SW 1271 (cell line): ENCODE measurements at places on chromosomes 6 and 20.

DNA sequence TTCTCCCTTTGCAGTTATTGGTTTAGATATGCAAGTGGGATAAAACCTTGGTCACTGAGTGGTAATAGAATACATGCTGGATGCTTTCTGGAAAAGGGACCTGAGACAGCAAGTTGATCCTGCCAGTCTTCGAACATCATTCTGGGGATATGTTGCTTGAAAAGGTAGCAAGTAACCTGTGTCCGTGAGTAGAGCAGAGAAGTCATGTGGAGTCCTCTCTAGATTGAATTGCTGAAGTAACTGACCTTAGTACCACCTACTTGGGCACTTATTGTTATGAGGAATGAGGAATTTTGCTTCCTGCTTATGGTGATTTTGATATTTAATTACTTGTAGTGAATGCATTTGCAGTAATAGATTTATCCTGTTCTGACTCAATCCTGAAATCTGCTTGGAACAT is 367.3 kb upstream of the IMPG1 start:
- no peak for DNase-seq

DNA sequence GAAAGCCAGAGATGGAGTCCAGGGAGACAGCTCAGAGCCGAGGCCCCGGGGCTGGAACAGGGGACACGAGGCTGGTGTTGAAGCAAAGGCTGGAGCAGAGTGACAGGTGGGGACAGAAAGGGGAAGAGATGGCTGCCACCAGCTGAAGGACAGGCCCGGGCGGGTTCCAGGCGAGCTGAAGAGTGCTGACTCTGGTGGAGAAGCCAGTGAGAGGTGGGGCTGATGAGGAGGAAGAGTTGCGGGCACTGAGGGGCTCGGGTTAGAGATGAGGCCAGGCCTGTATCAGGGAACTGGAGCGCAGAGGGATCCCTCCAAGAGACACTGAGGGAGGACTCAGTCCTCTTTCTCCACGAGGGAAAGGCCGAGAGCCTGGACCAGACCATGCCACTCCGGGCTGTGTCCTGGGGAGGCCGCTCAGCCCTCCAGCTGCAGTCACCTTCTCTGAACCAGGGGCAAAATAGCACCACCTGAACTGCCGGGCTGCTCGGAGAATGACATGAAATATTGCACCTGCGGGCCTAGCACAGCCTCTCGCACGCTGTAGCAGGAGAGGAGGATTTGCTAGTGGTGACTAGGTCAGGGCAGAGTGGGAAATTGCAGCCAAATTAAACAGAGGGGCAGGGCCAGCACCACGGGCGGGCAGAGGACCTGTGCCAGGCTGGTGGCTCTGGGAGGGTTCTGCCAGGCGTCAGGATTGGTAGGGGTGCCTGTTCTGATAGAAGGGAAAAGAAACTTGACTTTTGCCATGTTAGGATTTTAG is 175.9 kb downstream of the ZDHHC14 start:
- DNase-seq: no peak

DNA sequence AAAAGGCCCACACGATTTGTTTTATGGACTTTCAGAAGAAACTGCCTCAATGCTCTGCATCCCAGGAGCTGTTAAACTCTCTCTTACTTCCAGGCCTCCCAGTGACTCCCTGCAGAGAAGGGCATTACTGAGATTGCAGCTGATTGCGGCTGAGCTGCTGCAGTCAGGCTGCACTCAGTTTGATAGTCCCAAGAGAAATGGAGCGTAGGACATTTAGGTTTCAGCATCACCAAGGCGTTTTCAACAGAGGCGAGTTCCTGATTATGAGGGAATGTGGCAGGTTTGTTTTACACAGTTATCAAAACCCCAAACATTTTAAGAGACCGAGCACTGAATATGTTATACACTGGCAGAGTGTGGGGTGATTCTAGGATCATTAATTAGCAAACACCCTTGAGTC is 145.6 kb downstream of the TBX18 start:
- DNase-seq: no peak

- DNase-seq: no peak
These were observed 34.2 kb downstream of the CLVS2 start for GRCh38 chr6:123030282-123030681.

- DNase-seq: no peak
These were observed 103.2 kb upstream of the RIPOR2 start for GRCh38 chr6:25038999-25039398.

DNA sequence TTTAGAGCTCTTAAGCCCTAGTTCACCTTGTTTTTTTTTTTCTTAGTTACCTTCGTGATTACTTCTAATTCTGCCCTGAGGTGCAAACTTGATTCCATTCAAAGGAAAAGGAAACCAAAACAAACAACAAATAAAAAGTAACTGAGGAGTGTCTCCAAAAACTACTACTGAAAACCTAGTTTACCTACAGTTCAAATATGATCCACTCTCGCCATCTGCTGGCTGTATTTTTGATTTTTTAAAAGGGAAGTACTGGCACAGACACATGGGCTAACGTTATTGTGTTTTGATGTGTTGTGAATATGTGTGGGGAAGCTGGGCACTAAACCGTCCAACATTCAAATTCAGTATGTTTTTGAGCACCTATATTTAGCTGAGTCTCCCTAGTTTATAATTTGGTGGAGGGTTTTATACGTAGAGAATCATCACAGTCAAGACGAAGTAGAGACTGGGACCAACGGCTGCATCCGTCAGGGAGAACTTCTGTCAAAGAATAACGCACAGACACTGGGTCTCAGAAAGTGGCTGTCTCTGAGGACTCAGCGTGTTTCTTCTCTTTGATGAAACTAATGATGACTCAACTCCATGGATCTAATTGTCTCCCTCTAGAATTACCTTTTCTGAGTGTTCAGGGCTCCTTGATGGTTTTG is 373.5 kb upstream of the BTBD3 start:
- no peak for DNase-seq

GRCh38 chr6:154249499-154250298 is 106.9 kb downstream of the IPCEF1 start:
- DNase-seq: no peak

DNA sequence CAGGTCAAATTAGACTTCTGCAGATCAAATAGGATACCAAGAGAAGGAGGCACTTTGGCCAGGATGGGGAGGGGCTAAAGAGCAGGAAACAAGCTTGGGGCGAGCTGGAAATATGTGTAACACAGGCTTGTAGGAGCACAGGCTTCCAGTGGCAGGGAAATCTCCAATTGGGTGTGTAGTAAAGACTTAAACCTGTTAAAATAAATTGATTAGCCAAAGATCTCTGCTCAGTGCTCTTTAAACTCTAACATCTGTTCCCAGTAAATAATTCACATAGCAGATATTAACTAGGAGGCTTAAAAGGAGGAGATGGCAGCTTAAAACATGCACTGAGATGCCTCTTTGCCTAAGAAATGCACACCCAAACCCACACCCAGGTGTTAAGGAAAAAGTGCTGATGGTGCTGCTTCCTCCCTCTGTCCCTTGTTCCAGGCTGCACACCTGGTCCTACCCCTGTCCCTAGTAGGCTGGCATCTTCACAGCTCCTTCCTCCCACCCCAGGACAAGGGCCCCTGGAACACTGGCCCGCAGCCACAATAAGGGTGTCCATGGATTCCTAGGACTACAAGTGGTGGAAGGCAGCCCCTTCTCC is 93.5 kb upstream of the MLN start:
- no peak for DNase-seq

GRCh38 chr20:12012241-12013222 is 94.8 kb downstream of the BTBD3 start:
- DNase-seq: peak; percentile 64

GRCh38 chr6:93323630-93324029 is 95.7 kb downstream of the EPHA7 start:
- no peak for DNase-seq

- no peak for DNase-seq
These were observed 3.1 kb downstream of the IFNGR1 start for GRCh38 chr6:137216106-137216505.

DNA sequence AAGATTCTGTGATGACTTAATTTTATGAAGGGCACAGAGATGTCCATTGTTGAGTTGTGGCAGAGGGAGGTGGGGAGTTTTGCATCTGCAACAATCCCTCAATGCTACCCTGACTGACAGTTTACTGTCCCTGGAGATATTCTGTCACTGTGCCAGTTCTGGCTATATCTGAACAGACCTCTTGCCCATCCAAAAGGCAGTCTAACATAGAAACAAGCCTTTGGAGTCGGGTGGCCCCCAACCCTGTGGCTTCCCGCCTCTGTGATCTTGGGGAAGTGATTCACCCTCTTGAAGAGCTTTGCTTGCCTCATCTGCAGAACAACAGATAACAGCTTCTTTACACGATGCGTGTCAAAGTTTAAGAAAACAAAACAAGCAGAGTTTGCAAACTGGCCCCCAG is 3.8 kb upstream of the E2F1 start:
- DNase-seq: no peak

GRCh38 chr20:38728911-38729642 is 4.8 kb downstream of the SLC32A1 start:
- DNase-seq: no peak

DNA sequence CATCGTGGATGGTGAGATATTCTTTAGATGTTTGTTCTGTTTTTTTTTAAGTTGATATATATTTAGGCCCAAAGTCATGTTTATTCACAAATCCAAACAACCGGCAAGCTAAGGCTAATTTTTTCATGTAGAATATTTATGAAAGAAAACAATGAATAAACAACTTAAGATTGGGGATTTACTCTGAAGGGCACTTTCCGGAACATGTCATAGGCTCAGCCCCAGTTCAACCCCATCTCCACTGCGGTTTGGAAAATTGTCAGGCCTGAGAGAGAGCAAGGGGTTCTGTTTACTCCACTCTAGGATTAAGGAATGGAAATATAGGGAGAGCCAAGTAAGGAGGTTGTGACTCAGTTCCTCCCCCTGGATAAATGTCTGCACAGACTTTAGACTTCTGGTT is 18.3 kb downstream of the RPS6KA2 start:
- no peak for DNase-seq

DNA sequence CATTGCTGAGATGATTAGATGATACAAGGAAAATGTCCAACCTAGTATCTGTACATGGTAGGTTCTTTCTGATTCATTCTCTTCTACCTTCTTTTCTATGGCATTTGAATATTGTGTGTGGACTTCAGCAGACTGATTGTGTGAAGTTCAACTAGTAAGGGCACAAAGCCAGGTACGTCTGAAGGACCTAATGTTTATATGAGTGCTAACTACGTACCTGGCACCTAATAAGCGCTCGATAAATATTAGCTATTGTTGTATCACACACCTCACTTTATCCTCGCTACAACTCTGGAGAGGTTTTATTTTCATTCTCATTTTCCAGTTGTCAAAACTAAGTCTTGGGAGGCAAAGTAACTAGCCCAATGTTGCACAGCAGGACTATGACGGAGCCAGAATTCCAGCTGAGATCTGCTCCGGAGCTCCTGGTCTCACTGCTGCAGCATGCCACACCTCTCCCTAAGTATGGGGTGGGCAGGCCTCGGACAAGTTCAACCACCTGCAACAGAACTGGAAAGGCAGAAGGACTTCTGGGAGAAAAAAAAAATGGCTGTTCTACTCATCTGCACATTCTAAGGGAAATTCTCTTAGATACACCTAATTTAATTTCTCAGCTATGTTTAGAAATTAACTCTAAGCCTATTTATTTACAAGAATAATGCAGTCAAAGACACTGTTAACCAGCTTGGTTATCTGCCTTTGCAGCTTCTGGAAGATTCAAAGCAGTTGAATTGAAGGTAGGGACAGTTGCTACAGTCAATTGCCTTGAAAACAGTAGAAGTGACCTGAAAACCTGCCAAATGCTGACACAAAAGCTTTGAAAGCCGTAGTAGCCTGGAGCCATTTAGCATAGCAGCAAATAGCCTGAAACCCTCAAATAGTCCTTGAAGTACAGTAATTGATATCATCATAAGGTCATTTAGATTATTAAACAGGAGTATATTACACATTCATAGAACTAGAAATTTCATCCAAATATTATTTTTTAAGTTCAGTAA is 165.0 kb downstream of the PDE7B start:
- no peak for DNase-seq

DNA sequence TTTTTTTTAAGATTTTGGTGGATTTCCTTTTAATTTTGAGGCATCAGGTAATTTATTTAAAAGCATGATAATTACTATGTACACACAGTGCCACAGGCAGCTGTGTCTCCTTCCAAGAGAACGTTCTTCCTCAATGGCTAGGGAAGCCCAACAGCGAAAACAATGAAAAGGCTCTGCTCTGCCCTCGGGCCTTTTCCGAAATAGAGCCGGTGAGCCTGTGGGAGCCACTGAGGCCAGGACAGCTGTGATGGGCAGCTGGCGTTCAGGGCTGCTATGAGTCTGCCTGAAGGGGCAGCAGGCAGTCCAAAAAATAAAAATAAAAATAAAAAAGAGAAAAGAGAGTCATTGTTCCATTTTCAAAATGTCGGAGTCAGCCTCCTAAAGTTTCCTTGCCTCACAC is 443.8 kb downstream of the KIF16B start:
- DNase-seq: no peak

- DNase-seq: no peak
These were observed 169.7 kb upstream of the GGTLC1 start for GRCh38 chr20:24158281-24158680.

GRCh38 chr6:56552187-56553130 is 90.2 kb downstream of the DST start:
- no peak for DNase-seq

GRCh38 chr6:4313044-4313686 is 177.8 kb upstream of the ECI2 start:
- DNase-seq: peak; percentile 82

DNA sequence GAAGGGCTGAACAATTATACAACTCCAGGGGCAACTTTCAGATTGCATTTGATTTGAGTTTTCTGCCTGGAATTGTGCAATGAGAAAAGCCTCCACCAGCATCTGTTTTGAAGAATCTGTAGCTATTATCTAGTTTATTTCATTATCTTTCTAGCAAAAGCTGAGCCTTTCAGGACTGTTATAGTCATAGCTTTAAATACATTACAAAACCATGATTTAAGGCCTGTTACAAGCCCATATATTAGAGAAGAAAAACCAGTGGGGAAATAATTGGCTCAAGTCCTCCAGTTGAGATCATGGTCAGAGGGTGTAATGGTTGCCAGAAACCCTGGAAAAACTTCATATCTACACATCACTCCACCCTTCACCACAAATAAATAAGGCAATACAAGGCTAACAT is 676.2 kb downstream of the HDGFL1 start:
- DNase-seq: no peak

DNA sequence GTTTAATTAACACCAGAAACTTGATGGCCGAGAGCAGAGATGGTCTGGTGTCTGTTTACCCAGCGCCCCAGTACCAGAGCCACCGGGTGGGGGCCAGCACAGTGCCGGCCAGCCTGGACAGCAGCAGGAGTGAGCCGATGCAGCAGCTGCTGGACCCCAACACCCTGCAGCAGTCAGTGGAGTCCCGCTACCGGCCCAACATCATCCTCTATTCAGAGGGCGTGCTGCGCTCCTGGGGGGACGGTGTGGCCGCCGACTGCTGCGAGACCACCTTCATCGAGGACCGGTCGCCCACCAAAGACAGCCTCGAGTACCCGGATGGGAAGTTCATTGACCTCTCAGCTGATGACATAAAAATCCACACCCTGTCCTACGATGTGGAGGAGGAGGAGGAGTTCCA is 73.7 kb downstream of the SYNDIG1 start:
- no peak for DNase-seq

GRCh38 chr6:111269401-111269970 is 182.2 kb downstream of the SLC16A10 start:
- no peak for DNase-seq
